Non-pigmented ciliary epithelial cell (primary cell): ENCODE measurements at places on chromosomes 16 and 17.

GRCh38 chr17:1933875-1934715, 91.0 kb downstream of the RTN4RL1 start:
- no peak for DNase-seq

DNA sequence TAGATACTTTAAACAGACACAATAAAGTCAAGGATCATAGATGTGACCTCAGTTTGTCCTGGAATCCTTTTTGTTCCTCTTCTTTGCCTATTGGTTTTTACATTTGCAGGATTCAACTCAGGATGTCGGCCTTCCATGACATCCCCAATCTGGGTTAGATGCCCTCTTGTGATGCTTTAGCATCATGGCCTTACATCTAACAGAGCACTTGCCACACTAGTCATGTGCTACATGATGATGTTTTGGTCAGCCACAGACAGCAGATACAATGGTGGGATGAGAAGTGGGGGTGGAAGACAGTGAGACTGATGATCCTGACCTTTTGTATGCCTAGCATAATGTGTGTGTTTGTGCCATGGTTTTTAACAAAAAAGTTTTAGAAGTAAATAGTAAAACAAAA, 1.8 kb upstream of the SYNRG start:
- no peak for DNase-seq

DNA sequence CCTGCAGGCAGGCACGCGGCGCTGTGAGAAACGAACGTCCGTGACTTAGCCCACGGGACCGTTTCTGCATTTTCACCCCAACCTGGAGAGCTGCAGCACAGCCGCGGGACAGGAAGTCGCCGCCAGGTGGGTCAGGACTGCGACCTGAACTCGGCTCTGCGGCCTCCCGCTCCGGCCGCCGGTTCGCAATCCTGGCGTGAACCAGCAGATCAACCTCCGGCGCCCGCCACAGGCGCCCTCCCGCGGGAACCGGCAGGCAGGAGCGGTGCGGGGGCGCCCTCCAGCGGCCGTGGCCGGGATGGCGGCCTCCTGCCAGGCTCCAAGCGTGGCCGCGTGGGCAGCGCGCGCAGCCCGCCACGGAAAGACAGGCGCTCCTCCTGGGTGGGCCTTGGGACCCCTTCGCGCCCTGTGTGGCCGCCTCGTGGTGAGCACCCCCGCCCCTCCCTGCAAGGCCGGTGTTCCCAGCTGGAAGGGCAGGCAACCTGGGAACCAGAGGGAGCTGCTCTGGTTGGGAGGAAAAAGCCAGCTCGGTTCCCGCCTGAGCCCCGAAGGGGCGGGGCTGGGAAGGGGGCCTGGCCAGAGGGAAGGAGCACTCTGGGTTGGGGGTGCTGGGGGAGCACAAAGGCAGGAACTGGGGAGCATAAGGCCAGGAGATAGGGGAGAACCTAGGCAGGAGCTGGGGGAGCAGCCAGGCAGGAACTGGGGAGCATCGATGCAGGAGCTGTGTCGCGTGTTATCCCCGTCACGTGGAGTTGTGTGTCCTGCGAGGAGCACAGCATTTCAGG, 28.2 kb downstream of the ACTG1 start:
- no peak for DNase-seq

GRCh38 chr17:40307001-40307730, 1.8 kb upstream of the RARA start:
- DNase-seq, result no peak

DNA sequence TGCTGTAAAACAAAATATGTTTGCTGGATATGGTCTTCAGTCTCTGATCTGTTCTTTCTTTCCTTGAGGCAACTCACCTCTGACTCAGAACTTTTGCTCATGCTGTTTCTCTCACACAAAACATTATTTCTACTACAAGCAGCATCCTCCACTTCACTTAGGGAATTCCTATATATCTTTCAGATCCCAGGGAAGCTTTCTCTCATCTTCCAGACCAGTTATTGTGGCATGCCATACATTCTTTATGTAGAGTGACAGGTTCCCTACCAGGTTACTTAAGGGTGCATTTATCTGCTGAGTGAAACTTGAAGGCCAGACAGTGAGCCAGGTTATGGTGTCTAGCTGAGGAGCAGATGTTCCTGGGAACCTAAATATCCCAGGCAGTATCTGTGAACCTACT, 1226.0 kb downstream of the CDH8 start:
- no peak for DNase-seq

- DNase-seq, result no peak
These were observed 41.1 kb downstream of the SRL start for GRCh38 chr16:4200781-4201137.

DNA sequence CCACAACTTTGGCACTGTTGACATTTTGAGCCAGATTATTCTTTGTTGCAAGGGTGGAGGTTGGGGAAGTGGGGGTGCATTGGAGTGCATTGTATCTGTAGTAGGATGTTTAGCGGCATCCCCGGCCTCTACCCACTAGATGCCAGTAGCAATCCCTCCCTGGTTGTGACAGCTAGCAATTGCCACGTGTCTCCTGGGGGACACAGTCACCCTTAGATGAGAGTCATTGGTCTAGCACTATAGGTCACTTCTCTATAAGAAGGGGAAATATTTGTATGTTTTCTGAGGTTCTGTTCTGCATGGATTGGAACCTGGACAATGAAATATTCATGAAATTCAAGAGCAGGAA, 32.4 kb downstream of the MSI2 start:
- no peak for DNase-seq

DNA sequence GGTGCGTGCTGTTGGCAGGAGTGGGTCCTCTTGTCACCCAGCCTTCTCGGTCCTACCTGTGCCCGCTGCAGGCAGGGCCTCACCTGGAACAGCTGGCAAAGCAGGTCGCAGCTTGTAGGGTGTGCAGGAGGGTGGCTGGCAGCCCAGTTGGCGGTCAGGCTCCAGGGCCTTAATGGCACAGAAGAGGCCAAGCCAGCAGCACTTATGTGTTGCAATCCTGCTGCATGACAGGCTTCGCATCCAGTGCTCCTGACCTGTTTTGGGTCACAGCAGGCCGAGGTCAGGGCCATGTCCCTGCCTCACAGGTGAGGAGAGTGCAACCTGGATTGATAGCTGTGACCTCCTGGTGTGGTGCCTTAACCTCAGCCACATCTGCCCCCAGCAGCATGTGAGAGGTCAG, 31.9 kb downstream of the ZC3H18 start:
- no peak for DNase-seq
